ENCODE measurements at places on chromosomes 6 and 20.

DNA sequence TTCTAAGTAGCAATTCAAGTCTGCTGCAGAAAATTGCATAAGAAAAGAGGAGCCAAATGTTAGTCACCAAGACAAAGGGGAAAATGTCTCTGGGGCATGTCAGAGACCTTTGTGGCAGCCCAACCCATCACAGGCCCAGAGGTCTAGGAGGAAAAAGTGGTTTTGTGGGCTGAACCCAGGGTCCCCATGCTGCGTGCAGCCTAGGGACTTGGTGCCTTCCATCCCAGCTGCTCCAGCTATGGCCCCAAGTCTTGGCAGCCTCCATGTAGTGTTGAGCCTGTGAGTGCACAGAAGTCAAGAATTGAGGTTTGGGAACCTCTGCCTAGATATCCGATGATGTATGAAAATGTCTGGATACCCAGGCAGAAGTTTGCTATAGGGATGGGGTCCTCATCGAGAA is 181.1 kb downstream of the ASCC3 start:
- no peak for DNase-seq

DNA sequence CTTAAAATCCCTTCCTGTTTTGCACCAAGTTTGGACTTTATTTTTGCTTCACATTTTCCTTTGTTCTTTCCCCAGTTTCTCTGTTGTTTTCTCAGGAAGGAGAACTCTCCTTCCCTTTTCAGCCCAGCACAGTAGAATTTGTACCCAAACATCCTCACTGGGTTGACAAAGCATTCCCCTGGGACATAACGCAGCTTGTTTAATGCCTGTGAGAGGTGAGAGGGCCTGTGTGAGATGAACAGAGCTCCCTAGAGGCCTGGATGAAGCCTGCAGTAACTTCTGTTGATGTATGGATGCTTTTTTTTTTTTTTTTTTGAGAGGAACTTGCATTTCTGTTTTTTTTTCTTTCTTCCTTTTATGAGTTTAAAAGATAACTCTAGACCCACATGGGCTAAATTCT is 104.9 kb upstream of the SLC22A23 start:
- DNase-seq, result peak; percentile 80

DNA sequence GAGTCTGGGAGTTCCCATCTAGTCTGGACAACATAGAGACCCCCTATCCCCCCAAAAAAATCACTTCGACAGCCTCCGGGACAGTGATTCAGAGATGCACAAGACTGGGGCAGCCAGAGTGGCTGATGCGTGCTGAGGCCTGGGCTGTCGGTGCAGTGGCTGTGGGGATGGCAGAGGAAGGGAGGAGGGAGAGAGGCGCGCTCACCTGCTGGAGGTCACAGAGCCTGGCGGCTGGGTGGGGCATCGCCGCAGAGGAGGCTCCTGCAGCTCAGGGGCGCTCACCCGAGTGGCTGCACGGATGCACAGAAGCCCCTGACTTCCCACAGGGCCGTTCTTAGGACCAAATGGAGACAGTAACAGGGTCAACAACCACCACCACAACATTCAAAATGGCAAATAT is 182.8 kb downstream of the SMOC2 start:
- no peak for DNase-seq

DNA sequence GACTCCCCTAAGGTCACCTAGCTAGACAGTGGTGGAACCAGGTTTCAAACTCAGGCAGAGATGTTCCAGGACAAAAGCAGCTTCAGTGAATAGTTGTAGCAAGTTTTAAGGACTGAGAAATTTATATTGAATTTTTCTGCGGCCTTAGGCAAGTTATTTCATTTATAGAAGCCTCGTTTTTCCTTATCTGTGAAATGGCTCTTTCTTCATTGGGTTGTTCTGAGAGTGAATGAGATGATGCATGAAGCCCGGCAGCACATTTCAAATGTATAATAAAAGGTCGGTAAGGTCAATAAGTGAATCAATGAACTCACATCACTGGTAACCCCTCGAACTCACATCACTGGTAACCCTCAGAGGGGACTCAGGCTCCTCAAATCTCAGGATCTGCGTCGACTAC is 1.1 kb upstream of the GMPR start:
- no peak for DNase-seq

DNA sequence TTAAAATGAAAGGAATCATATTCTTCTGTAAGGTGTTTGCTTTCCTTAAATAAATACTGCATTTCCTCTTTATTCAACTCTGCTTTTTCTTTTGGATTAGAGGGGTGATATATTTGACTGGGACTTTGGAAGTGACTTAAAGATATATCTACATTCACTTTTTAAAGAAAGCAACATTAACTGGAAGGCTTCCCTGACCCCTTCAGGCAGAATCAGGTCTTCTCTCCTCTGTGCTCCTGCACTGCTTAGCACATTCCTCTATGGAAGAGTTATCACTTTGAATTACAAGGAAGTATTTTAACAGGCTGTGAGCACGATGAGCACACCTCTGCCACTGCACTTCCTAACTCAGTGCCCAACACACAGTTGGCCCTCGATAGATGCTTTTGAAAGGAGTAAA is 59.2 kb upstream of the POU3F2 start:
- DNase-seq, result no peak

GRCh38 chr6:68235326-68235784 is 399.7 kb upstream of the ADGRB3 start:
- peak; percentile 41 for DNase-seq

- no peak for DNase-seq
These were observed 25.5 kb downstream of the NPEPL1 start for GRCh38 chr20:58718121-58718563.

GRCh38 chr6:169700296-169700695 is 1.5 kb downstream of the WDR27 start:
- peak; percentile 26 for DNase-seq
